ENCODE measurements at places on chromosomes 7 and 10.

DNA sequence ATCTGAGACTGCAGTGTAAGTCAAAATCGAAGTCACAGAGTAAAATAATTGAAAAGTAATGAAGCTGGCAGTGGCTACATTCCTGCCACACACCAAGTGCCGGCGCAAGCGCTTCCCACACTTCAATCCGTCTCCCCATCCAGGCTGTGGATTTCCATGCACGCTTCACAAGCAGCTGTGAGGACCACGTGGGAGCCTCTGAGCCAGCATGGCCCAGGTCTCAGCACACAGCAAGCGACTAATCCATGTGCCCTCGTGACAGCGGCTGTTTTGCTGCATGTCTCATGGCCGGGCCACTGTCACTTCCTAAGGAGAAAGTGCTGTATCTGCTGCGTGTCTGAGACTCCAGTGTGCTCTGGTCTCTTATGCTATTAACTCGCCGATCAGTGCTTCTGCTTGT lies 566.9 kb downstream of the DNAJB6 start:
- no peak for DNase-seq

DNA sequence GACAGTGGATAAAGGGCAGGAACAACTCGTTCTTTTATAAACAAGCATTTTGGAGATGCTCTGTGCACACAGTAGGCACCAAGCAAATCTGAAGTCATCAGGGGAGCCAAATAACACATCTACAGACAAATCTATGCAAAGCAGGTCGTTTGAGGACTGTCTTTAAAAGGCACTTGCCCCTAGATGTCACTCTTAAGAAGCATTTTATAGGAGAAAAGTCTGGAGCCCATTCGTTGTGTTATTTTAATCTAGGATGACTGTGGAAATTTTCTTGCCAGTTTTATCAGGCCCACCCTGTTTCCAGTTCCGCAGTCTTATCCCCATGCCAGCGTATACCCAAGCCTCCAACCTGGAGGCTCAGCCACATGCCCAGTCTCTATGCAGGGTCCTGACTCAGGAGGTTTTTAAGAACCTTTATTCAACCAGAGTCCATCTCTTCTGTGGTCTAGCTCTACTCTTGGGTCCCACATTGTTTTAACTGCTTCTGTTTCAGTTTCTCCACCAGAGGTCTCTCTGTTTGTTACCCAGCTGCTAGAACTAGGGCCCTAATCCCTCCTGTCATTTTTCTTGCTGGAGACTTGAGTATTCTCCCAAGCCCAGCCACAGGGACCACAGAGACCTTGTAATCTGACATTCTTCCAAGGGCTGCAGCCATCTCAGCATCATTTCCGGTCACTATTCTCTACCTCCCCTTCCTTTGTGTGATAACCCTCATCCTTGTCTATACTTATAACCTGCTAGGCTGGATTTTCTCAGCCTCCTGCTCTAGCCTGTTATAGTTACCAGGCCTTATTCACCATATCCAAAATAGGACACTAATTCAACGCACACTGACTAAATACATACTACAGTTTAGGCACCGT lies 26.7 kb downstream of the PIK3CG start:
- DNase-seq = no peak

GRCh38 chr7:10804770-10805169 lies 168.9 kb upstream of the PHF14 start:
- DNase-seq = no peak

- DNase-seq = no peak
Observed at GRCh38 chr7:23418046-23418445, 52.2 kb downstream of the IGF2BP3 start.

DNA sequence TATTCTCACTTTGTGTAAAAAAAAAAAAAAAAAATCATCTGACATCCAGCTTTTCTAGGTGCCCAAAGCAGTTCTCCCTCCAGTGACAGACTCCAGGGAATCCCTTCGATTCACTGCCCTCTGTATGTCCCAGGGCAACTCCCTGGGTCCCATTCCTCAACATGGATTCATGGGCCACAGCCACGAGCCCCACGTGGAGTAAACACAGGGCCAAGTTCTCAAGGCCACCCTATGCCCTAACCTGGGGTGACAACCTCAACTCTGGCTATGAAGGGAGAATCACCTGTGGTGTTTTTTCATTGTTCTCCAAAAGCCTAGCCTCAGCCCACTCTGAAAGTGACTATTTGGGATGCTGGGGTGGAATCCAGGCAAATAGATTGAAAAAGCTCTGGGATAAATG lies 3.4 kb downstream of the BNIP3 start:
- no peak for DNase-seq

GRCh38 chr10:99709480-99710229 lies 22.3 kb downstream of the COX15 start:
- DNase-seq = no peak

- no peak for DNase-seq
Observed at GRCh38 chr7:68470836-68471435, 1127.3 kb upstream of the AUTS2 start.

DNA sequence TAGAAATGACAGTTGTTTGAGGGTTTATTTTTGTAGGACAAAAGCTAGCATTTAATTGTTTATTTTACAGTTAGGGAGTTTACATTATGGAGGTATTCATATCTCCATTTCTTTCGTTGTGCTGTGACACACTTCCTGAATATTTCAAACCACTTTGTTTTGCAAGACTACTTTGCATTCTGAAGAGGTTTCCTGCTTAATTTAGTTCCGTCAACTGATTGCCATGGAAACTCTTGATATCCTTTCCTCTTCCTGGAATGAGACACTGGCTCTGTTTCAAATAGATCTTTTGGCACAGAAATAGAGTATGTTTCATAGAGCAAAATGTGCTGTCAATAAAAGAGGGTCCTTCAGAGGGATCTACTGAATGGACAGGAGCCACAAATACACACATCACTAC lies 159.5 kb upstream of the AGR3 start:
- DNase-seq = no peak

- no peak for DNase-seq
Observed at GRCh38 chr7:11607686-11608085, 224.3 kb downstream of the THSD7A start.

- no peak for DNase-seq
Observed at GRCh38 chr7:12802070-12802469, 114.6 kb downstream of the ARL4A start.

DNA sequence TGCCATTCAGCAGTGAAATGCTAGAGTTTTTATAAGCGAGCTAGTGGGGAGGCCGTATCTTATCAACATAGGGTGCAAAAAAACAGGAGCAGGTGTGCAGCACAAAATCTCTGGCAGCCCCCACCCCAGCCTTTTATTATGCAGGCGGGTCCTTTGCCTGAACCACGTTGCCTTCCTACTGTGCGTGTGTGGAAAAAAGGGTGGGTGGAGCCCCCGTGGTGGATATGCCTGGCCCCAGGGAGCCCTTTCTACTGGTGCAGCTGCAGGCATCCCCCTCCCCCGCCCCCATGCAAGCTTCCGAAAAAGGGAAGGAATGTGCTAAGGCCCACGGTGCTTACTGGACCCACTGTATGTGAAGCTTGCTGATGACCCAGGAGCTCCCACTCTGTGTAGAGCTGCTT lies 175.9 kb downstream of the USP6NL start:
- DNase-seq = no peak

- DNase-seq = no peak
Observed at GRCh38 chr10:3210251-3210877, 37.8 kb upstream of the PITRM1 start.

DNA sequence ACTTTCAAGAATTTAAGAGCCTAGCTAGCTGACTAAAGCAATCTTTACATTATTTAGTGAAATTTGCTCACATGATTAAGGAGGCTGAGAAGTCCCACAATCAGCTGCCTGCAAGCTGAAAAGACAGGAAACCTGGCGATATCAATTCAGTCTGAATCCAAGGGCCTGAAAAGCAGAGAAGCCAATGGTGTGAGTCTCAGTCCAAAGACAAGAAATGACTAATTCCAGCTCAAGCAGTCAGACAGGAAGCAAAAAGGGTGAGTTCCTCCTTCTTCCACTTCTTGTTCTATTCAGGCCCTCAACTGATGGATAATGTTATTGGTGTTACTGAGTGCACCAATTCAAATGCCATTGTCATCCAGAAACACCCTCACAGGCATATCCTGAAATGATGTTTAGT lies 1231.6 kb upstream of the CELF2 start:
- DNase-seq = no peak

DNA sequence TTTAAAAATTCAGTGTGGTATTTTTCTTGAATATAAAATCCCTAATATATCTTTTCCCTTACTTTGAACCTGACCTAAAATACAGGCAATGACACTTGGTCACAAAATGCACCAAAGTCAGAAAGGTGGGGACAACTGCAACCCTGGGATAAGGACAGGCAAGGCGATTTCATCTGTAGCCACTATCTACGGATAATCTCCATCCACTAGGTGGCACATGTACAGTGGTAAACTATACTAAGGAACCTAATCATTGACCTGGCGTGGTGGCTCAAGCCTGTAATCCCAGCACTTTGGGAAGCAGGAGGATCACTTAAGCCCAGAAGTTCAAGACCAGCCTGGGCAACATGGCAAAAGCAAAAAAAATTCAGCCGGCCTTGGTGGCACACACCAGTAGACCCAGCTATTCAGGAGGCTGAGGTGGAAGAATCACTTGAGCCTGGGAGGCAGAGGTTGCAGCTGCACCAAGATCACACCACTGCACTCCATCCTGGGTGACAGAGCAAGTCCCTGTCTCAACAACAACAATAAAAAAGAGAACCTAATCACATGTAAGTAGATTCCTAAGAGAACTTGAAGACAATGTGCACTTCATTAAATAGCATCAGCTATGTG lies 98.9 kb downstream of the KMT2C start:
- no peak for DNase-seq
